ENCODE measurements at places on chromosomes 3 and 15.

GRCh38 chr3:150555859-150556436, 9.4 kb downstream of the EIF2A start:
- no peak for DNase-seq

DNA sequence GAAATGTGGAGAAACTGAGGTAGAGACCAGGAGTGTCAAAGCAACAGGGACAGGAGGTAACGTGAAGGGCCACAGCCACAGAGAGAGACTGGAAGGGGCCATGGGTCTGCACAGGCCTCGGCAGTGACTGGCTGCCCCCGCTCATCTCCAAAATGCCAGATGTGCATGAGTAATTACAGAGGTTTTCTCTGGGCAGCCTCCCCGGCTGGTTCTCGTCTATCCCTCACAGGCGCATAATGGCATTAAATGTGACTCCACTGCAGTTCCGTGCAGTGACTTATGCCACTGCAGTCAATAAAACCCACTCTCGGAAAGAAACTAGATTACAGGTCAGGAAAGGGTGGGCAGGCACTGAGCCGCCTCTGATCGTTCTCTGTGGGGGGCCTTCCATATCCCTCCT, 74.7 kb downstream of the WDR76 start:
- no peak for DNase-seq

- no peak for DNase-seq
Observed at GRCh38 chr3:144645300-144645699, 673.7 kb downstream of the DIPK2A start.

- no peak for DNase-seq
Observed at GRCh38 chr3:176079785-176080184, 1117.5 kb downstream of the TBL1XR1 start.

DNA sequence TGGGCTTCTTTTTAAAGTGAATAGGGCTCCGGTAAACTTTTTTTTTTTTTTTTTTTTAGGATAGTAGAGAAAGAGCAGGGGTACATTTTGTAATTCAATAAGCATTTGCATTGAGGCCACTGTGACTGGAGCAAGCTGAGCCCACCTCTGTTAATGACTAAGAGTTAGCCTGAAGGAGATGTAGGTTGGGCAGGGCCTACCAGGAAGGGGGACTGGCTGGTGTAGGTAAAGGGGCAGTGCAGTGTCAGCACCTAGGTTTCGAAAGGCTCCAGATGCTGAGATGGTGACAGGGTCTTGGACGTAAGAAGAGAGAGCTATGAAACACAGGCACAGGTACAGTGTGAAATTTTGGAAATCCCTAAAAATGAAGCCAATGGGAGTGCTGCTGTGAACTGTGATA, 30.7 kb downstream of the LPP start:
- no peak for DNase-seq

- DNase-seq = peak; percentile 7
Observed at GRCh38 chr3:124688581-124689454, 41.4 kb upstream of the UMPS start.

- no peak for DNase-seq
Observed at GRCh38 chr3:30775040-30775439, 119.4 kb downstream of the GADL1 start.

GRCh38 chr15:44532689-44533088, 4.3 kb upstream of the EIF3J start:
- DNase-seq = peak; percentile 7

DNA sequence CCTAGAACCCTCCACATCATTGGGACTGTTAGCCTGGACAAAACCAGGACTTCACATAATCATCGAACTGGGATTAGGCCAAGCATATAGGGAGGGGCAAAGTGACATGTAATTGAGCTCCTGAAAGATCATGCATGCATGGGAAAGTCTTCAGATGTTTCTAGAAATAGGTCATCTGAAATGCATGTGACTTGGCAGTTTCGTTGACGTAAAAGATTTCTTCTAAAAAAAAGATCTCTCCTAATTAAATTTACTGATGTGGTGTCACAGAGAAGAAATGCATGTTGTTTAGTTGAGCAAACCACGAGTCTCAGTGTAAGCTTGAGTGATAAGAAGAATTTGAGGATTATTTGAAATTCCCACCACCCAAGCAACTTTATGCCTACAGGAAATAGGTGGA, 70.0 kb upstream of the LIMD1 start:
- no peak for DNase-seq

DNA sequence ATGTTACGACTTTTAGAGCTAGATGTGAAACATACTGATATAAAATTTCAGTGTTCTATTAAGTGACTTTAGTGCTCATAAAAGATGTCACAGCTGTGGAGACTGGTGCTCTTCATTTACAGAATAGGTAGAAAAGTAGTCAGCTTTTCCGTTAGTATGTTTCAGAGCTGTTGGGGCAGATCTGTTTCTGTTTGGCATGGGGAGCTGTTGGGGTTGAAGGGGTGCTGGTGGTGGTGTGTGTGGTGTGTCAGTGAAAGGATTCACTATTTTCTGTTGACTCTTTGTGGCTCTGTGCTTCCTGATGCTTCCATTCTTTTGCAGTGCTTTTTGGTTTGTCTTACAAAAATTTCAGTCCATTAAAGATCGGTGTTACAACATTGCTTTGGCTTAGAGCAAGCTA, 3.2 kb downstream of the UBE2E2 start:
- no peak for DNase-seq

DNA sequence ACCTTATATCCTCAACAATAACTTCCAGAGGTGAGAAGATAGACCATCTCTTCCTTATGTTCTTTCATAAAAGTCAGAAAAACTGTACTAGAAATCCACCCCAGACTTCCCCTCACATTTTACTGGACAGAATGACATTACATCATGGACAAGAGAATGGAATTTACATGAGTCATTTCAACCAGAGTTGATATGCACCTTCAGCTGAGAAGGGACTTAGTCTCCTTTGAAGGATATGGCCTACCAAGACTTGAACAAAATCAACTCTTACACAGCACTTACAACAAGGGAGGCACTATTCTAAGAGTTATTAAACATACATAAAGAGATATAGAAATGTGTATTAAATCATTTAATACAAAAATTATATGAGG, 380.0 kb upstream of the DPH6 start:
- DNase-seq = no peak

All from SW 1271 (cell line).